Kidney tubule cell (primary cell): ENCODE measurements at places on chromosomes 5 and 9.

DNA sequence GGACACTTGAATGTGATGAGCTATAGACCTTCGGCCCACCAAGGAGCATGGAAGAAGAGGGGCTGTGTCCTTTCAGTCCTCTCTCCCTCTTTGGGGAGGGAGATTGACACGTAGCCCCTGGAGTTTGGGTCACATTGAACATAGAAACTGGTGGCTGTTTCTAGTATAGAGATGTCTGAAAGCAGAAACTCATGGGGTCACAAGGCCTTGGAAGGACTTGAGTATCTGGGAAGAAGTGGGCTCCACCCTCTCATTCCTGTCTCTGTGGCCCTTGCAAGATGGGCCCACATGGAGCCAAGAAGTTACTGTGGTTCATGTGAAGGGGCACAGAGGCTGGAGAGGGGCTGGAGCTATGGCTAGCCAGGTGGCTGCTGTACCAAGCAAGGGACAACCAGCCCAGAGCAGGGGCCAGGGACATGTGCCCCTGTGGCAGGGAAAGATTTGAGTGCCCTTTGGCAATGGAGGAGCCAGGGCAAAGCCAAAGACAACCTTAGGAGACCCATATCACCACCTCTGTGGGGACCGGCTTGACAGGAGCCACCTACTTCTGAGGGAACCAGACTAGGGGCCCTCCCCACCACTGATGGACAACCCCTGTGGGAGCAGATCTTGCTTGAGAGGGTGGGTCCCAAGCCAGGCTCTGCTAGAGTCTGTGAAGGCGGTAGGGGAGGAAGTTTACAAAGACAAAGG is 12.8 kb upstream of the ANGPTL2 start:
- no peak for DNase-seq

DNA sequence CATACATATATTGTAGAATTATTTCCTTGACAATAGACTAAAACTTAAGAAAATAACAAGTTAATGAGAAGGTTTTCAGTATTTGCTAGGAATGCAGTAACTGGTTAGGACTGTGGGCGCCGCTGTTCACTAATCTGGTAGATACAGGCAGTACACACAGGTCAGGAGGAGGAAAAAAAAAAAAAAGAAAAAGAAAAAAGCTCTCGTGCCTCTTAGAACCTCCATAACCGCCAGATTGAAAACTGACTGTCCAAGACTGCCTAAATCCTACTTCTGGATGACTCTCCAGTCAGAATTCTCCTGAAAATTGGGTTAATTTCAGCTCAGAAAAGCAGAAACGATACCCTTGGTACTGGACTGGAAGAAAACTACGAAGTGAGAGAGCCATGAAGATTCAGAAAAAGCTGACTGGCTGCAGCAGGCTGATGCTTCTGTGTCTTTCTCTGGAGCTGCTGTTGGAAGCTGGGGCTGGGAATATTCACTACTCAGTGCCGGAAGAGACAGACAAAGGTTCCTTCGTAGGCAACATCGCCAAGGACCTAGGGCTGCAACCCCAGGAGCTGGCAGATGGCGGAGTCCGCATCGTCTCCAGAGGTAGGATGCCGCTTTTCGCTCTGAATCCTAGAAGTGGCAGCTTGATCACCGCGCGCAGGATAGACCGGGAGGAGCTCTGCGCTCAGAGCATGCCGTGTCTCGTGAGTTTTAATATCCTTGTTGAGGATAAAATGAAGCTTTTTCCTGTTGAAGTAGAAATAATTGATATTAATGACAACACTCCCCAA is at the start of gene PCDHGA1:
Gene PCDHGA1 (plus strand): TSS at position 216 of the 782 bp plus-strand sequence.
- peak; percentile 59 for DNase-seq

DNA sequence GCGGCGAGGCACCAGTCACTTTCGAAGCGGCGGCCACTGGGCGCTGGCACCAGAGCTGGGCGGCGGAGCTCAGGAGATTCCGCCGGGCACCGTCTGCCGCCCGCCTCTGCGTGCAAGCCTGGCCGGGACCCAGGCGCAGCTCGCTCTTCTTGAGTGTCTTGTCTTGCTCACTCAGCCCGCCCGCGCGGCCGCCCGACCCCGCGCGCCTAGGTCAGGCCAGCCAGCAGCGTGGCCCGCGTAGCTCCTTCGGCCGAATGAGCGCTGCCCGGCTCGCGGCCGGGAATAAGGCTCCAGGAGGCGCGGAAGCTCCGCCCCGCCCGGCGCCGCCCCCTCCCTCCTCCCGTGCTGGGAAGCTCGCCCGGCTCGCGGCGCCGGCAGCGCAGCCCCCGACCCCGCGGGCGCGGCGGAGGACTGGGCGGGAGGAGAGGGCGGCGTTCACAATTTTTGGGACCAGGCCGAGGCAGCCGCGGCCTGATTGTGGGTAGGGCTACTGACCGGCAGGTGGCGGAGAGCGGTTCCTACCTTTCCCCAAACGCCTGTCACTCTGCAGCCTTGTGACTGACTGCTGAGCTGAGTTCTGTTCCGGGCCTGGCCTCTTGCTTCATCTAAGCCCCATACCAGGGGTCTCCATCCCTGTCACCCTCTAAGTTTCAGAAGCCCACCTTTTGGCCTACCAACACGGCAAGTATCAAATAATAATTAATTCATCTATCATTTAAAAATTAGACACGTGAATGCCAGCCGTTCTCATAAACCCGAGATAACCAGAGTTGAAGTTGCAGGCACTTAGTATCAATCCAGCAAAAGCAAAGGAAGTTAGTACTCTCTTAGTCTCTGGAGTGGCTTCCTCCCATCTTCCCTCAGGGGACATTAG is at the start of gene HBEGF:
Gene HBEGF (minus strand): TSS at position 256 of the 874 bp plus-strand sequence. CDS start 275 bp downstream, outside the sequence.
- peak; percentile 92 for DNase-seq

- no peak for DNase-seq
Measured at GRCh38 chr9:35338086-35338485, 151.8 kb upstream of the RUSC2 start.

DNA sequence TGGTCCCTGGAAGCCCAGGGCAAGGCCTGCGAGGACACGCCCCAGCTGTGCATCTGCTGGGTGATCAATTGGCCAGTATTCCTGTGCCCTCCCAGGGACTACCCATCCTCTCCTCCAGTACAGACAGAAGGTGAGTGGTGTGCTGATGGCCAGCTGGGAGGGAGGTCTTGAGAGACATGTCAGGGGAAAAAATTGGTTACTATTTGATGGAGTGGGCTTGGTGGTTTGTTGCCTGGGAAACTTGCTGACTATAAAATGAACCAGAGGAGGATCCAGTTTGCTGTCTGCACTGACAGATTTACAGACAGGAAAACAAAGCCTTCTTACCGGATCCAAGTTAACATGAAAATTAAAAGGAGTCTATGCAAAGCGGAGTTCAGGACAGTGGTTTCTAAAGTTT is 40.3 kb downstream of the MAP1B start:
- DNase-seq, result no peak

- DNase-seq, result no peak
Measured at GRCh38 chr9:108708448-108708847, 147.3 kb downstream of the ACTL7B start.

- DNase-seq, result no peak
Measured at GRCh38 chr5:179243333-179243732, 101.9 kb downstream of the ADAMTS2 start.

- no peak for DNase-seq
Measured at GRCh38 chr5:91229031-91229727, 153.9 kb downstream of the ARRDC3 start.

DNA sequence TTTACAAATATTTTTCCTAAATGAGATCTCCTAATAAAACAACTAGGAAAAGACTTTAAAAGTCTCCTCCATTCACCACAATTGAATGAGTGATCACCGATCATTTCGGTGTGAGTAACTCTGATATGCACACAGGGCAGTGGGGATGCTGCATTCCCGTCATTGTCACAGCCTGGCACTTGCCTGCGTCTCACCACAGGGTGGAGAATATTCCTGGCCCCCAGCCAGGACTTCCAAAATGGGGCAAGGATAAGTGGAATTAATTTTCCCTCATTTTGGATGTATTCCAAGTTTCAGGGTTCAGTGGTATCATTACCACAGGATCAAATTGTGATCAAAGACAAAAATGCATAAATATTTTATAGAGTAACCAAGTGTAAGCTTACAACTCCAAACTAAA is 107.1 kb downstream of the CTNND2 start:
- no peak for DNase-seq

GRCh38 chr5:171295299-171295698 is 13.7 kb upstream of the TLX3 start:
- DNase-seq, result no peak

- DNase-seq, result peak; percentile 45
Measured at GRCh38 chr5:36367524-36367923, 65.8 kb upstream of the RANBP3L start.

GRCh38 chr5:92990771-92991170 is 590.2 kb downstream of the NR2F1-AS1 start:
- no peak for DNase-seq

DNA sequence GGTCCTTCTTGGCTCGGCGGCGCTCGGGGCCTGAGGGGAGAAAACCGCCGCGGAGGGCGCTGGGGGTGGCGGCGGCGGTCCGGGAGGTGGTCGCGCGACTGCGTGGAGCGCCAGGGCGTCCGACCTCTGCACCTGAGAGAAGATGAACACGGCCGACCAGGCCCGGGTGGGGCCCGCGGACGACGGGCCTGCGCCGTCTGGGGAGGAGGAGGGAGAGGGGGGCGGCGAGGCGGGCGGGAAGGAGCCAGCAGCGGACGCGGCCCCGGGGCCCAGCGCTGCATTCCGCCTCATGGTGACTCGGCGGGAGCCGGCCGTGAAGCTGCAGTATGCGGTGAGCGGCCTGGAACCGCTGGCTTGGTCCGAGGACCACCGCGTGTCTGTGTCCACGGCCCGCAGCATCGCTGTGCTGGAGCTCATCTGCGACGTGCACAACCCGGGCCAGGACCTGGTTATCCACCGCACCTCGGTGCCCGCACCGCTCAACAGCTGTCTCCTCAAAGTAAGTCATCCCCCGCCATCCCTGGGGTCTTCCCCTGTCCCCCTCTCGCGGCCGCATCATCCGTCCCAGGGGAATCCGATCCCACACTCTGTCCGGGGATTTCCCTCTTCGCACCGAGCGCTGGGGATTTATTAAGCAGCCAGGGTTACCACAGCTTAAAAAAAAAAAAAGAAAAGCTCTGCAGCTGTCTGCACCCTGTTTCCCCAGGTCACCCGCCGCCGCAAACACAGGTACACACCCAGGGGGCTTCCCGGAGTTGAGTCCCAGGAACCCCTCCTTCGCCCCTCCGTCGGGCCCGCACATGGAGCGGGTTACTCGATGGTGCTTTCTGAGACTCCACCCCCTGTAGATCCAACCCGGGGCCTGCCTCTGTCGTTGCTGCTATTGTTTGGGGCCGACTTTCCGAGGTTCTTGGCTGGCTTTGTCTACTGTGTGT is at the start of gene GTF3C4:
Gene GTF3C4 (plus strand): TSS at position 8 of the 935 bp plus-strand sequence. CDS start 135 bp downstream, at position 143.
- DNase-seq, result peak; percentile 28

DNA sequence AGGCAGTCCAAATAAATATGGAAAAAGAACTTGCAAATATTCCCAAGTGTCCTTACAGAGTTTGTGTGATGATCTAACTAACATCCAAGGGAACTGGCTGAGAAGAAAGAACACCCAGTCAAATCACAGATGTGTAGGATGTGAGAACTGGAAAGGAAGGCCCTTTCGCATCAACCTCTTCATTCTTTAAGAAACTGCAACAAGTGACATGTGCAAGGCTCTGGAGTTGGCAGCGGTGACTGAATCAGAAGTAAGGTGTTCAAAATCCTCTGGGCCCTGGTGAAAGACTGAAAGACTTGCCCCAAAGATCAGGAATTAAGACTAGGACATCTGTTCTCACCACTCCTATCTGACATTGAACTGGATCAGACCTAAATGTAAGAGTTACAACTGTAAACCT is 88.7 kb downstream of the RAPGEF1 start:
- DNase-seq, result no peak

DNA sequence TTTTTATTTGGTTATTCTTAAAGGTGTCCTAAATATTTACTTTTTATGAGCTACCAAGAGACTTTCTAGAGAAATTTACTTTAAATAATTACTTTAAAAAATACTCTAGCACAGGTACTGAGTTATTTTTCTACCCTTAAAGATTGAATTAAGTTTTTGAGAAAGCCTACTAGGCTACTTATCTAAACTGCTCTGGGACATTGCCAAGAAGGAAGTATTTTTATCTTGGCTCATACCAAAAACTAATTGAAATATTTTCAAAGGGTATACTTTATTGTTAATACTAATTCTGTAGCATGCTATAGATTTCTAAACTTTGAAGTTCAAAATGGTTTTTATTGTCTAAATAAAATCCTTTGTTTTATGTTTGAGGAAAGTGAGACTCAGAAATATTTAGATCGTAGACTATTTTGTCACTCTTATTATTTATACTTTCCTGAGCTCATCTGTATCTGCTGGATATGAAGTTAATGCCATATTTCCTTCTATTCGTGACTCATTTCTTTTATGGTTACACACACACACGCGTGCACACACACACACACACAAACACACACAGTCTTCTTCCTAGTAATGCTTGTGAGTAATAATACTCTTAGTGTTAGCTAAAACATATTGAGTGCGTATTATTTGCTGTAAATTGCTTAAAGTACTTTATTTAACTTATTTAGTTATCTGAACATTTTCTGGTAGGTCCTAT is 89.5 kb downstream of the MAN2A1 start:
- no peak for DNase-seq

DNA sequence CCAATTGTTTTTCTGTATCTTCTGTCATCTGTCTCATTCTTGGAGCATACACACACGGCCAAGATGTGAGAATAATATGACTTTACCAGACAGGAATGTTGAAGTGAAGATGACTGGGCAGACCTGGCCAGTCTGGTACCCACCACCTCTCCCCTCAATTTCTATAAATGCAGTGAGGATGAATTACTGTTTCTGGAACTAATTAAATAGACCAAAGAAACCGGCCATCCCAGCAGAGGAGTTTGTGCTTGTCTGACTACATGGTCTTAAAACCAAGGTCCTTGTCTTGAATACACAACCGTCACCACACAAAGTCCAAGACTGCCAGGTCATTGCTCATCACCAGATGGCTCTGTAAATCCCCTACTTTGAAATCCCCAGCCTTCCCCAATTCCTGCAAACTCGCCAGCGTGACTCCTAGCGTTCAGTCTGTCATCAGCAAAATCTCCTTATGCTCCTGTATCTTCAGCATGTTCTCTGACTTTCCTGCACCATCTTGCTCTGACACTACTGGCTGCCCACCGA is 147.2 kb downstream of the PDE4D start:
- DNase-seq, result peak; percentile 87

- no peak for DNase-seq
Measured at GRCh38 chr9:127927988-127928675, 2.4 kb downstream of the PIP5KL1 start.

GRCh38 chr5:132751444-132751843 is 4.2 kb downstream of the CCNI2 start:
- no peak for DNase-seq

DNA sequence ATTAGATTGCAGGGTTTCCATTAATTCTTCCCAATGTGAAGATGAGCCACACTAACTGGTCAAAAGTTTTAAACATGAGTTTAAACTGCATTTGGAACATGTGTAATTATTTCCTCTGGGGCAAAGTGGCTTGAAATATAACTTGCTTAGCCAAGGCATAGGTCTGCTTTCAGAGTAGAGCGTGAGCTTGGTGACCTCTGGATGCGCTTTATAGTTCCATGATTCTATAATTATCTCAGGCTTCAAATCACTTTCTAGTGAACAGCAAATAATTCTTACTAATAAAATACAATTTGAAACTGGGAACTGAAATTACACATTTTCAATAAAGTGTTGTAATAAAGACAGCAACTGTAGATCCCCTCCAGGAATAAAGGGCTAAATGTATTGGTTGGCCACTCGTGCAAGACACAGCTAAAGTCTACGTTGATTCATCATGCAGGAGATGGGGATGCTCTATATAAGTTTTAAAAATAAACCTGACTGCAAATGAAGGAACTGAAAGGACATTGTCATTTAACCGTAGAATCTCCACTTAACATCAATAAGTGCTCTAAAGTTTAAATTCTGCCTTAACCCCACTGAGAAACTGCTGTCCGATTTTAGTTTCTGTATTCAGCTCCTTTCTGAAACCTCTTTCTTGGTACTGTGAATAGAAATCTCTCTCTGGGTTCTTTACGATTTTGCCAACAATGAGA is 460.0 kb downstream of the PSAT1 start:
- DNase-seq, result no peak
